Left hindlimb (tissue), 1 donor: ENCODE measurements at places on chromosomes 3 and 15.

DNA sequence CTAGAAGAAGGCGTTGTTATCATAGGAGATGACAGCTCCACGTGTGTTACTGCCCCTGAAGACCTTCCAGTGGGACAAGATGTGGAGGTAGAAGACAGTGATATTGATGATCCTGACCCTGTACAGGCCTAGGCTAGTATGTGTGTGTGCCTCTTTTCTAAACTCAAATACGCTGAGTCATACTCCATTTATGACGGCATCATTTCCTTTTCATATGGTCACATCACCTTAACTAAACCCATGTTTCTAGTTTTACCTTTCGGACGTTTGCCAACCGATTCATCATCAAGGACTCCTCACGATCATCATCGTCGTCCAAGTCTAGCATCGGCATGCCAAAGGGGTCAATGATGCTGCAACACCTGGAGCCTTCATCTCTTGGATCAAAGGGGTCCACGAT, 149.0 kb downstream of the CBLB start:
- DNase-seq = no peak

GRCh38 chr15:63430766-63431451, 49.3 kb upstream of the CA12 start:
- no peak for DNase-seq

DNA sequence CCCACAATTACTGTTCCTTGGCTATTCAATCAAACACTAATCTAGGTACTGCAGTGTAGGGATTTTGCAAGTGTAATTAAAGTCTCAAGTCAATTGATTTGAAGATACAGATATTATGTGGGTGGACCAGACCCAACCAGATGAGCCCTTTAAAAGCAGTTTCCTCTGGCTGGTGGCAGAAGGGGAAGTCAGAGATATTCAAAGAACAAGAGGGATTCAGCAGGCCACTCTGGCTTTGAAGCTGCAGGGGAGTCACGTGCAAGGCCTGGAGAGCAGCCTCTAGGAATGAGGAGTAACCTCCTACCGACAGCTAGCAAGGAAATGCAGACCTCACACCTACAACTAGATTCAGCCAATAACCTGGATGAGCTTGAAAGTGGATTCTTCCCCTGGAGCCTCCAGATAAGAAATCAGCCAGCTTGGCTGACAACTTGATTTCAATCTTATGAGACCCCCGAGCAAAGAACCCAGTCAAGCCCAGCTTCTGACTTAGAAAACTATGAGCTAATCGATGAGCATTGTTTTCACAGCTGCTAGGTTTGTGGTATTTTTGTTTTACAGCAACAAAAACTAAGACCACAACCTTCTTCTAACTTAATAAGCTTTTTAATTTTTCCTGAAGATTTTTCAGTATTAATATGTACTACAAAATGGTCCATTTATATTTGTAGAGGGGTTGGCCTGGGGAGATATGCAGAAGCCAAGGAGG, 13.4 kb downstream of the HACD2 start:
- DNase-seq = no peak

DNA sequence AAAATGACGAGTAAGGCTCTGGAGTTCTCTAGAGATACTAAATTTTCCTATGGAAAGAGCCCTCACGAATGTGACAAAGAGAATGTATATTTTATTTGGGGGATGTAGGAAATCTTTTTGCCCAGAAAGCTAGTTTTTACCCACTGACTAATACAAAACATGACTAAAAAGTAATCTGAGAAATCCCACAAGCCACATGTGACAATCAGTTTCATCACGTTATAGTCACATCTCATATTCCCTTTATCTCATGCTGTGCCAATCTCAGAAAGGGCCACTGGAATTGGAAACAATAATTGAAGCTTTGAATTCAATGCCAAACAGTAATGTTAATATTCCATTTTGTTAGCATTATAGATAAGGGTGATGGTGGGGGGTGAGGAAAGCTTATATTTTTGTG, 509.0 kb upstream of the GOLIM4 start:
- no peak for DNase-seq

- no peak for DNase-seq
Observed at GRCh38 chr3:170467007-170467406, 48.3 kb downstream of the CLDN11 start.

GRCh38 chr3:94117729-94118128, 54.9 kb downstream of the NSUN3 start:
- DNase-seq = no peak

- no peak for DNase-seq
Observed at GRCh38 chr15:101189409-101190091, 62.3 kb downstream of the CHSY1 start.

GRCh38 chr3:159829539-159830227, 159.0 kb upstream of the IL12A start:
- DNase-seq = no peak

- DNase-seq = no peak
Observed at GRCh38 chr15:91307601-91308000, 207.5 kb downstream of the SV2B start.

GRCh38 chr3:171871392-171872274, 28.5 kb downstream of the TMEM212 start:
- DNase-seq = no peak

- DNase-seq = no peak
Observed at GRCh38 chr3:86562090-86562489, 428.9 kb downstream of the VGLL3 start.

- peak; percentile 61 for DNase-seq
Observed at GRCh38 chr3:8441969-8442559, 59.6 kb upstream of the LMCD1 start.

- DNase-seq = no peak
Observed at GRCh38 chr3:139585820-139586219, 46.3 kb upstream of the RBP1 start.

GRCh38 chr3:12569836-12570235, 12.9 kb downstream of the MKRN2 start:
- DNase-seq = no peak

DNA sequence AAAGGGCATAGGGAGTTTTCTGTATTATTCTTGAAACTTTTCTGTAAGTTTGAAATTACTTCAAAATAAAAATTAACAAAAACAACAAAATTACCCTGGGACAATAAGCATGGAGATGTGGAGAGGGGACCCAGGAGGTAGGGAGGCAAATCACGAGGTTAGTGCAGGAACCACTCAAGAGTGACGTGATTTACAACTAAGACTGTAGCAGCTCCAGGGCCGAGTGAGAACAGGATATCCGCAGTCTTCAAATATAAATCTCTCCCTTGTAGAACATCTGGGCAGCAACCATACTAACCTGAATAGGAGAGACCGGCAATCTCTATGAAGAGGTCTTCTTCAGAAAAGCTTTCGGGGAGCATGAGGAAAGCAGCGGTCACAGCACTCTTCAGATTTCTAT, 17.3 kb downstream of the TAMM41 start:
- DNase-seq = no peak

DNA sequence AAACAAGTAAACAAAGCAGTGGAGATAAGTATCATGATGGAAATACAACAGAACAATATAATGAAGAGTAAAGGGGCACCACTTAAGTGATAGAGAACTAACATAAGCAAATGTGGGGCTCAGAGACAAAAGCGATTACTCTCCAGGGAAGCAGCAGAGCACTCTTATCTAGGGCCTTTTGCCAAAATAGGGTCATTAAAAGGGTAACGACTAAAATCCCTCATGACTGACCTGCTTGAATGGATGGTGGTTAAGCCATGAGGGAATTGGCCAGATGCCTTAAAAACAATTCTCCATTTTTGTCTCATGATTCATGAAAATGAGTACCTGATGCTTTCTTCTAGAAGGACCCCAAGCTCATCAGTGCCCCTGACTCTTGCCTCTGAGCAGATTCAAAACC, 3.2 kb upstream of the SLC7A14 start:
- no peak for DNase-seq
